ENCODE measurements at places on chromosomes 12 and 14.

DNA sequence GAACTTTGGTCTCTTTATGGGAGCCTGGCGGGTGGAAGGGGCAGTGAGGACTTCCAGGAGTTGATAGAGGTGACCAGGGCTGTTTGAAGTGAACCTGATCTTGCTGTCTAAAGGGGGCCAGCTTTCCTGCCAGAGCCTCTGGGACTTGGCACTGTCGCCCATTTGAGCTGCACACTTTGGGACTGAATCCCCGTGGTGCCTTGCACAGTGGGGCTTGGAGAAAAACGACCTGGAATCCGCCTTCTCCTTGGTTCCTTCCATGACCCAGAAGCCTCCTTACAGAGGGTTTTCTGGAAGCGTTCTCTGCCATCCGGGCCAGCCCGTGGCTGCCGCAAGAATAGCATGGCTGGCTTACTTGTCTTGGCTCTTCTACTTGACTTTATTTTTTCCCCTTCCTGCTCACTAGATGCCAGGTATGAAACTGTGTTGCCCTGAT lies 2.0 kb downstream of the RFLNA start:
- no peak for DNase-seq

- DNase-seq: no peak
Measured at GRCh38 chr14:80522936-80523335, 311.6 kb upstream of the DIO2 start.

- no peak for DNase-seq
Measured at GRCh38 chr12:26113181-26113654, 11.6 kb downstream of the BHLHE41 start.

GRCh38 chr12:597926-598568 lies 65.2 kb downstream of the NINJ2 start:
- DNase-seq: no peak

GRCh38 chr14:32762886-32763285 lies 175.8 kb upstream of the NPAS3 start:
- DNase-seq: no peak

DNA sequence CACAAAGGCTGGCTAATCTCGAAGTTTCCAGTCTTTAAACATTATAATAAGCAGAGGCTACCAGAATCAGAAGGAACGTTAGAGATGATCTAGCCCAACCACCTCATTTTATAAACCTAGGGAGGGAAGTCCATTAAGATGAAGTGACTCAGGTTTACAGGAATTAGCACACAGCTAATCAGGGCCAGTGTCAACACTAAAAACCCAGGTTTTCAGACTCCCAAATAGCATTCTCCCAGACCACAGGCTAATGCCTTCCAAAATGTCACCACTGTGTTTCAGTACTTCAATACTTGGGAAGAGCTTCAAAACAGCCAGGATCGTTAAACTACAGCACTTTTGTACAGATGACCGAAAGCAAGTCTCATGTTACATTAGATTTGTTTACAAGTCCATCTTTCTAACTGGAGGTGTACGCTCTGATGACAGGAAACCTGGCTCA lies 89.2 kb downstream of the FOXN3 start:
- no peak for DNase-seq

DNA sequence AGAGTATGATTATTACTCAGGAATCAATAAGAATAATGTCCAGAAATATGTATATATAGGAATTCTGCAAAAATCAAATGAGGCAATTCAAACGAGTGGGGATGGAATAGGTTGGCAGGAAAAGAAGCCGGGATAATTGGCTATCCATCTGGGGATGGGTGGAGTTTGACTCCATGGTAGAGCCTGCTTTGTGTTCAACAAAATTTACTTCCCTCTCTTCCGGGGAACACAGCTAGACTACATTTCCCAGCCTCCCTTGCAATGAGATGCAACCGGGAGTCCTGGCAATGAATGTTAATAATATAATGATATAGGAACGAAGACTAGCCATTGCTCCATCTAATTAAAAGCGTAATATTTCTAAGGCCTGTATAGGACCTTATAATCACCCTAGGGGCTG lies 146.6 kb downstream of the EFCAB11 start:
- DNase-seq: no peak

DNA sequence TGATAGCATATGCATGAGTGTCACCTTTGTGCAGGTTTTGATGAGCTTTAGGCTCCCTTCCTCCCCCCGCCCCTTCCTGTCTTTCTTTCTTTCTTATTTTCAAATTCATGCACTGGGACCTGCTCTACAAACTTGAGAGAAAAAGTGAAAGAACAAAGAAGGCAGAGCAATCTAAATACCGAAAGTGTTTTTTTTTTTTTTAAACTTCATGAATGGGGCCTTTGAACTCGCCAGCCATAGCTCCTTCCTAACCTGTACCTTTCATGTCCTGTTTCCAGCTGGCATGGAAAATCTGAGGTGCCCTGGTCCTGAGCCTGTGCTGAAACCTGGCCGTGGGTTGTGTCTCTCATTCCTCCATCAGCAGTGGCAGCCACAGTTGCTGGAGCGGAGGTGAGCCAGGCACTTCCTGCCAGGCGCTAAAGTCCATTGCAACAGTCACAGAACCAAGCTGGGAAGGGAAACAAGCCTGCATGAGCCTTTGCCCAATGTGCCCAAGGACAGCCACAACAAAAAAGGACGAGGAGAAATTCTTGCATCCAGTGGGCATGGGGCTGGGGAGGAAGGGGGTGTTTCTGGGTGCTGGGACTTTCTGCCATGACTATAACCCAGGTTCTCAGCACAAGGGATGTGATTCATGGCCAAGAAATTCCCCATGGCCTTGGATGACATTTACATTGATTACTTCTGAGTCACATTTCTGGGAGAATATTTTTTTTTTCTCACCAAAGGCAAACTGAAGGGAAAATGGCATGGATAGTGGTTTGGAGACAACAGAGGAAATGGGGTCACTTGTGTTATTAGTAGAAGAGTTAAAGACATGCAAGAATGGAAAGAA lies 102.7 kb downstream of the TMEM30B start:
- DNase-seq: peak; percentile 53

GRCh38 chr14:92190768-92191167 lies 69.0 kb downstream of the CPSF2 start:
- DNase-seq: no peak

DNA sequence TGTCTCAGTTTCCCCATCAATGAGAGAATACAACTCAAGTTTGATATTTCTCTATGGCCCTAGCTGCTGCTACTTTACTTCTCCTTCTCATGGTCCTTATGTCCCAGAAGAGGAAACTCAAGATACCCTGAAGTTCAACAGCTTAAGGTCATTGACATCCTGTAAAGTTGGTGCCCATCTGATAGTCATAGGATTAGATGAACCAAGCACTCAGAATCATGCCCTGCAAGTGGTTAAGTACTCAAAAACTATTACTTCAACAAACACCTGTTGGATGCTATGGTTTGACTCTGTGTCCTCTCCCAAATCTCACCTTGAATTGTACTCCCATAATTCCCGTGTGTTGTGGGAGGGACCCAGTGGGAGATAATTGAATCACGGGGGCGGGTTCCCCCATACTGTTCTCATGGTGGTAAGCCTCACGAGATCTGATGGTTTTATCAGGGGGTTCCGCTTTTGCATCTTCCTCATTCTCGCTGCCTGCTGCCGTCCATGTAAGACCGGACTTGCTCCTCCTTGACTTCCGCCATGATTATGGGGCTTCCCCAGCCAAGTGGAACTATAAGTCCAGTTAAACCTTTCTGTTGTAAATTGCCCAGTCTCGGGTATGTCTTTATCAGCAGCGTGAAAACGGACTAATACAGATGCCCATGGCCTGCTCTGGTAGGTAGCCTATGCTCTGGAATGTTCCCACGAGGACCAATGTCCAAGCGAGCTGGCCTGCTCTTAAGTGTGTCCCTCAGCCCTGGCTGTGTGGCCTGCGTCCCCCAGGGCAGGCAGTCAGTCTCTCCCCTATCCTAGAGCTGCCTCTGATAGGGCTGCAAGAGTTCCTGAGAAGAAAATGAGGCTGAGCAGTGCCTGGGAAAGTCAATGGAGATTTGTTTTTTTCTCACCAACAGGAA lies 18.1 kb downstream of the CAMKK2 start:
- no peak for DNase-seq

GRCh38 chr12:95147866-95148265 lies 69.4 kb downstream of the FGD6 start:
- no peak for DNase-seq

- no peak for DNase-seq
Measured at GRCh38 chr14:106625186-106625585, 1098.8 kb downstream of the TMEM121 start.

- no peak for DNase-seq
Measured at GRCh38 chr12:6548966-6549683, 6.7 kb downstream of the IFFO1 start.

DNA sequence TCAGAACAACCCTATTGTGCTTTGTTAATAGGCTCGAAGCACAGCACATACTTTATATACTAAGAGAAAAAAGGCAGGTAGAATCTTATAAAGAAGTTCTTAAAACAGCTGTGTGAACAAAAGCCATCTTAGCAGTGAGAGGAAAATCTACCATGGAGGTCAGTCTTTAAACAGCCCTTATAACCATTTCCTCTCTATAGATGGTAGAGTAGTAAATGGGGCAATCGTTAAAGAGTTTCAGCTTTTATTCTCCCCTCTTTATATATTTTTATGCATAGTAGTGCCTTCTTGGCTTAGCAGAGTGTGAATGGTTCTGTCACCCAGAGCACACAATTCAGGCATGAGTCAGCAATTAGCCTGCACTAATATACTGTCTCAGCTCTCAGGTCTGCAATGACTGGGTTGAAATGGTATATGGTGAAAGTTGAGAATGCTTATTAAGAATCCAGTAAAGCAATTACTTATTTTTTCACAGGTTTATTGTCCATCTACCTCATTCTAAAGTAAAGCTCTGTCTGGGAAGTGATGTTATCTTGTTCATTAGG lies 305.0 kb downstream of the NELL2 start:
- DNase-seq: no peak

Measured in esophagus muscularis mucosa (tissue), 4 donors.